Activated CD4-positive, CD25-positive, alpha-beta regulatory T cell treated with anti-CD3 and anti-CD28 coated beads, Interleukin-2, amount 50 U/mL, for 16 hours (primary cell): ENCODE measurements at places on chromosomes 13 and 19.

DNA sequence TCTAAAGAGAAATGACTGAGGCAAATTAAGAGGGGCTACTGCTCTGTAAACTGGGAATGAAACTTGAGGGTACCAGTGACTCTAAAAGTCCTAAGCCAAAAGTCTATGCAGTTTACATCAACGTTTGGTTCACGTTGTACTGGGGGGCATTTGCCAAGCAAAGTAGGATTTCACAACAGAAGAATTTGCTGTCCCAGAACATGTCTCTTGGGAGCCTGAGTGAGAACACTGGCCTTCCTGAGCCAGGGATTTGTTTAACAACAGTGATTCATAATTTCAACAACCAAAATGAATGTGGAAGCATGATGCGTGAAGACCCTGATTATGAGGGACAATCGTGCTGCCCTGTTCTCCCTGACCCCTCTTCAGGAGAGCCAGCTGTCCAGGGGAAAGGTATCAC, 178.0 kb downstream of the OXGR1 start:
- DNase-seq: no peak

DNA sequence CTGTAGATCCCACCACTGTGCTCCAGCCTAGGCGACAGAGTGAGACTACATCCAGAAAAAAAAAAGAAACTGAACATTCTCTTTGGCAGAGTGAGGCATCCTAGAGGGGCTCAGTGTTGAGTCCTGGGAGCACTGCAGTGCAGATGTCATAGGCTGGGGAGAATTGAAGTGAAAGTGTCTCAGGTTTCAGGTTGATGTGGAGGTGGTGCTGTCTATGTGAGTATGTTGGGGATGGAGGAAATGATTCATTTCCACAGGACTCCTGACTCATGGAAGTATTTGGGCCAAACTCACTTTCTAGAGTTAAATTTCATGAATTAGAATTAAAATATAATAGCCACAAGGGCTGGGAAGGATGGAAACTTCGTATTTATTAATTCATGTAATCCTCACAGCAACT, 134.4 kb upstream of the TSC22D1 start:
- DNase-seq: no peak

- DNase-seq: no peak
Observed at GRCh38 chr13:39509616-39510315, 93.2 kb downstream of the LHFPL6 start.

GRCh38 chr19:13487985-13488384, 18.3 kb downstream of the CACNA1A start:
- no peak for DNase-seq

DNA sequence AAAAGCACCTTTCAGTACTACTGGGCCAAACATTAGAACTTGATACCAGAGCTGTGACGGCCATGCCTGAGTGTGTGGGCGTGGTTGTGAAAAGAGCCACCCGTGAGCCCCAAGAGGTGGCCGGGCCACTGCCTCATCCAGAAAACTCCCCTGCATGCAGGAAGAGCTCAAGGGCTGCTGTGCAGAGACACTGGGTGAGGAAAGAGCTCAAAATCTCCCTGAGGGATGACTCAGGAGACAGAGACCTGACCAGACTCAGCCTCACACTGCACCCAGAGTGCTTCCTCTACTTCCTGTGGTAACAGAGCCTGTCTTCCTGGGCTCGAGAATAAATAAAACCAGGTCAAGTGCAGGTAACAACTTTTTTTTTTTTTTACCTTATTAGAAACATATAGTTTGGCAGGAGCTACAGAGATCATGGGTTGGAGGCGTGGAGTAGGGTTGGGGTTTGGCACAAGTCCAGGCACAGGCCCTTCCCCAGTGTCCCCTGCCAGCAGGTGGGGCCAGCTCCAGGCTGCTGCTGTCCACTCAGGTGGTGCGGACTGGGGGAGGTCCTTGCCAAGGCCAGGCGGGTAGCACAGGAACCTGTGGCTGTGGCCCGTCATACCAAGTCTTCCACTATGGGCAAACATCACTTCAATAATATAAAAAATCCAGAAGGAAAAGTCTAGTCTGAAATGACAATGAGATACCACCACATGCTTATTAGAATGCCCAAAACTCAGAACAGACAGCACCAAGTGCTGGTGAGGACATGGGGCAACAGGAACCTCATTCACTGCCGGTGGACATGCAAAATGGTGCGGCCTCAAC, 25.5 kb downstream of the ELL start:
- no peak for DNase-seq

DNA sequence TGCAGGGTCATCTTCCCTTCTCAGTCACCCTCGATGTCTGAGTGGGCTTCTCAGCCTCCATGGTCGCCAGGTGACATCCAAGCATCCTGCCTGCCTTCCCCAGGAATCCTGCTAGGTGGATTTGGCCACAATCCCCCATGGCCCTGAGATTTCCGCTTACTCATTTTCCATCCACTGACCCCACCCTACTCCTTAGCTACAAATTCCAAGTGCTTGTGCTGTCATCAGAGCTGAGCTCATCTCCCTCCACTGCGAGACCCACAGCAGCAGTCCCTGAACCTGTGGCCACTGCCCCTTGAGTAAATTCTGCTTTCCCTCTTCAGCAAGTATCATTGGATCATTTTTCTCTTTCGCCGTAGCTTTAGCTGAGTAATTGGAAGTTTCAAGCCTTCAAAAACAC, 90.5 kb upstream of the ANKRD10 start:
- DNase-seq: no peak

DNA sequence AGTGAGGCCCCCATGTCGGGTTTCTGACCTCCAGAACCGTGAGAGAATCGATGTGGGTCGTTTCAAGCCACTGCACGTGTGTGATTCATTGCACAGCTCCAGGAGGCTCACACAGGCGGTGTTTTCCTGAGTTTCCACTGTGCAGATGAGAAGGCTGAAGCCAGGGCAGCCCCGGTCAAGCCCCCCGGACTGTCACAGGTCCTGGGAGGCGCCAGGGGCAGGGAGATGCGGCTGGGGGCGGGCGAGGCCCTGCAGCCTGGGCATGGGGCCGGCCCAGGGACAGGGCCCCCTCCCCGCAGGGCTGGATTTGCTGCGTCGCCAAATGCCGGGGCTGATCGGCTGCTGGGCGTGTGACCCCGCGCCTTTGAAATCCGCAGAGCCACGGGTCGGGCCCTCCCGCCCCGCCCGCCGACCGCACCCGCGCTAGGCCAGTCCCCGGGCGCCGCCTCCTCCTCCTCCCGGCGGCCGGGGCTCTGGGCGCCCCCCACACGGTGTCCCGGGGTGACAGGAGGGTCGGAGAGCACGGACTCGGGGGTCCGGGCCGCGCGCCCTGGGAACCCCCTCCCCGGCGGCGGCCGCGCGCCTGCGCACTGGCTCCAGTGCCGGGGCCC, 9.9 kb upstream of the MKNK2 start:
- DNase-seq: no peak

DNA sequence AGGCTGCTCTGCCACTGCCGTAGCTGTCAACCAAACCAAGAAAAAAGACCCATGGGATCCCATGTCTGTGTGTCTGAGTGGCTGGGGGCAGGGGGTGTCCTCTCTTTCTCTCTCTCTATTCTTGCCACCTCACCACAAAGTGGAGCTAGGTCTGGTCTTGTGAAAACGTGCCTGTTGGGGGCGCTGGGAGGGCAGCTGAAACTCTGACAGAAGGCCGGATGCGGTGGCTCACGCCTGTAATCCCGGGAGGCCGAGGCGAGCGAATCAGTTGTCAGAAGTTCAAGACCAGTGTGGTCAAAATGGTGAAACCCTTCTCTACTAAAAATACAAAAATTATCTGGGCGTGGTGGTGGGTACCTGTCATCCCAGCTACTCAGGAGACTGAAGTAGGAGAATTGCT, 29.2 kb downstream of the ZNF146 start:
- no peak for DNase-seq

DNA sequence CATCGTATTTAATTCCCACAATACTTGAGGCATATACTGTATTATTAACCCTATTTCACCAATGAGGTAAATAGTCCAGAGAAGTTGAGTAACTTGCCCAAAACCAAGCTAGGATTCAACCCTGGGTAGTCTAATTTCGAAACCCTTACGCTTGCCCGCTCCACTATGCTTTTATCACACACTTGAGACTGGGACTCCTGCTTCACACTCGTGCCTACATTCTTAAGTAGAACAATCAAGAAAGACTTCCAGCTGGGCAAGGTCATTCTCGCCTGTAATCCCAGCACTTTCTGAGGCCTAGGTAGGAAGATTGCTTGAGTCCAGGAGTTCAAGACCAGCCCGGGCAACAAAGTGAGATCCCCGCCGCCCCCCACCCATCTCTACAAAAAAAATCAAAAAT, 3.6 kb downstream of the ZNF541 start:
- DNase-seq: no peak

DNA sequence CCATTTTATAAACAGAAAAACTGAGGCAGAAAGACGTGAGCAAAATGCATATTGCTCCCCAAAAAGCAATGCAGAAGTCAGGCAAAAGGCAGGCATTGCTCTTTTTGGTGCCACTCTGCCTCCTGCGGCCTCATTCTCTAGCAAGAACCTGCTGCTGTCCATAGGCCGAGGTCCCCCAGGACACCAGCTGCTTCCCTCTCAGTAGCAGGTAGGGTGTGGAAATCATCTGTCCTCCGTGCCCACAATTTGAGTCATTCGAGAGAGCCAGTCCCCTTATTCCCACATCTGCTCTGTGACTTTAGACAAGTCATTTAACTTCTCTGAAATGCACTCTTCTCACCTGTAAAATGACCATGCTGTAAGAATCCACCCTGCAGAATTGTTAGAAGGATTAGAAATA, 50.0 kb downstream of the TNFRSF19 start:
- no peak for DNase-seq

DNA sequence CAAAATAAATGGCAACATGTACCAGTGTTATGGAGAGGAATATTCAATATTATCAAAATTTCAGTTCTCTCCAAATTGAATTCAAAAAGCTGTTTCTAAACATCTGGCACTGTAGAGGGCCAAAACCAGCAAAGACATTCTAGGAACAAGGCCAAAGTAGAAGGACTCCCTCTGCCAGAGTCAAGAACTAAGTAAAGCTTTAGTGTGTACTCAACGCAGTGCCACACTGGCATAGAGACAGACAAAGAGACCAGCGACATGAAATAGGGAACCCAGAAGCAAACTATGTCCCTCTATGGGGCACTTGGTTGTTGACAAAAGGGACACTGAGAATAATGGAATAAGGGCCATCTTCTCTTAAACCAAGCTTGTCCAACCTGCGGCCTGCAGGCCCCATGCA, 15.6 kb downstream of the SCGB2B2 start:
- no peak for DNase-seq

GRCh38 chr13:103883164-103883563, 816.9 kb upstream of the SLC10A2 start:
- DNase-seq: no peak

- no peak for DNase-seq
Observed at GRCh38 chr13:63551731-63552130, 2136.1 kb upstream of the PCDH20 start.

DNA sequence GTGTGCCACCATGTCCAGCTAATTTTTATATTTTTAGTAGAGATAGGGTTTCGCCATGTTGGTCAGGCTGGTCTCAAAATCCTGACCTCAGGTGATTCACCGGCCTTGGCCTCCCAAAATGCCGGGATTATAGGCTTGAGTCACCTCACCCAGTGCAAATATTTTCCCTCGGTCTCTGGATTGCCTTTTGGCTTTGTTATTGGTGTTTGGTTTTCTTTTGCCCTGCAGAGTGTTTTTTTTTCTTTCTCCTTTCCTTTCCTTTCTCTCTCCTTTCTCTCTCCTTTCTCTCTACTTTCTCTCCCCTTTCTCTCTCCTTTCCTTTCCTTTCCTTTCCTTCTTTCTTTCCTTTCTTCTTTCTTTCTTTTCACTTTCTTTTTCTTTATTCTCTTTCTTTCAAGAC, 33.2 kb downstream of the KDM4B start:
- DNase-seq: no peak

GRCh38 chr13:88824218-88824617, 1153.0 kb downstream of the SLITRK5 start:
- no peak for DNase-seq

- no peak for DNase-seq
Observed at GRCh38 chr19:54684527-54684926, 21.7 kb downstream of the LILRB4 start.

GRCh38 chr13:97491452-97491851, 57.5 kb downstream of the RAP2A start:
- no peak for DNase-seq

- DNase-seq: no peak
Observed at GRCh38 chr13:46088821-46089562, 15.8 kb downstream of the CPB2 start.

DNA sequence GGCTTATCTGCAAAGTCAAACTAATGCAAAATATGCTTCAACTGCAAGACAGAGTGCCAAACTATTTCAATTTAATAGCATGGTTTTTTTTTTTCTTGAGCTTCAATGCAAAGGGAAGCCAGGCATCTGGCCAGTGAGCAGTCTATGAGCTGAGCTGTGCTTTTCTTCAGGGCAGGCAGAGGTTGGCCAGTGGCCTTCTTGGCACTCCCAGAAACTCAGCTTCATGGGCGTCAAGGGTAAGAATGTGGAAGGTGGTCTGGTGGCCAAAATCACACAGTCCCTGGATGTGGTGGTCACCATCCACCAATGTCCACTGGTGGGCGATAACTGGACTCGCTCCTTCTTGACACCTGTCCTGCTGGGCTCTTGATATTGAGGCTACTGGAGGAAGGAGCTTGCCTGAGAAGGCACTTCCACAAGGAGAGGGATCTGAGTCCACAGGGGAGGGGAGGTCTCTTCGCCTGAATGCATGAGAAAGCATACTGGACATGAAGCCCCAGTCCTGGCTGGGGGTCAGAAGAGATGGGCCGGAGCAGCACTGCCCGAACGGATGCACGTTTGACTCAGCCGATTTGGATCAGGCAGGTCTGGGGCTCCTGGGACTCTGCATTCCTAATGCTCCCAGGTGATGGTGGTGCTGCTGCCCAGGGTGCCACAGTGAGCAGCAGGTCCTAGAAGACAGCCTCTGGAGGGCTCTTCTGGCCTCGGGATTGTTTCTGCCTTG, 17.1 kb downstream of the COL4A2 start:
- no peak for DNase-seq

DNA sequence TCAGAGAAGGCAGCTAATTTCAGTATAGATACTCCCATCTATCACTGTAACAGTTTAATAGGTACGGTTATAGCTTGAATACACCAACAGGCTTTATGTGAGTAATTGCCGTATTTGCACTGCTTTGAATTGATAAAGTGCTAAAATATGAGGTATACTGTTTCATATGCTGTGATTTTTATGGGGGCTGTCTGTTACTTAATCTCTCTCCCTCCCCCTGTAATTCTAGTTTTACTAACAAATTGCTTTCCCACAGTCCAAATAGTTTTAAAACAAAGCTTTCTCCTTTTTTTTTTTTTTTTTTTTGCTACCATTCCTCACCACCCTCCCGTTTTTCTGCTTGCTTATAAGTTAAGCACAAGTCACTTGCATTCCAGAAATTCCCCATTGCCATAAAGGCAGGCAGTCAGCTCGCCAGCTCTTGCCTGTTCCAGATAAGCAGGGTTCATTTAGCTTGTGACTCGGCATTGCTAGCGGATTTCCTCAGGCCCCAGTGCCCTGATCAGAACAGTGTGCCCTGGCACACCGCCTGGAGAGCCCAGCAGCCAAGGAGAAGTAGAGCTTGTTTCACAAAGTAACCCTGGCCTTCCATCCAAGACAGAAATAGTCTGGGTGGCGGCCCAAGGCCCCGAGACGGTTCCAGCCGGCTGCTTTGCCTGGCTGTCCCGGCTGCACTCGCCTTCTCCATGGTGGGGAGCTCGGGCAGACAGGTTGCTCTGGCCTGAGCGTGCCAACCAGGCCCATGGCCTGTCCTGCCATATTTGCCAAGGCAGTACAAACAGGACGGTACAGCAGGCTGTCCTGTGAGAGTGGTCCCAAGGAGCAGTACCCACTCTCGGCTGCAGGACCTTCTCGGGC, 43.5 kb upstream of the NPAS1 start:
- DNase-seq: no peak
